ENCODE measurements at places on chromosomes 5 and 9.

DNA sequence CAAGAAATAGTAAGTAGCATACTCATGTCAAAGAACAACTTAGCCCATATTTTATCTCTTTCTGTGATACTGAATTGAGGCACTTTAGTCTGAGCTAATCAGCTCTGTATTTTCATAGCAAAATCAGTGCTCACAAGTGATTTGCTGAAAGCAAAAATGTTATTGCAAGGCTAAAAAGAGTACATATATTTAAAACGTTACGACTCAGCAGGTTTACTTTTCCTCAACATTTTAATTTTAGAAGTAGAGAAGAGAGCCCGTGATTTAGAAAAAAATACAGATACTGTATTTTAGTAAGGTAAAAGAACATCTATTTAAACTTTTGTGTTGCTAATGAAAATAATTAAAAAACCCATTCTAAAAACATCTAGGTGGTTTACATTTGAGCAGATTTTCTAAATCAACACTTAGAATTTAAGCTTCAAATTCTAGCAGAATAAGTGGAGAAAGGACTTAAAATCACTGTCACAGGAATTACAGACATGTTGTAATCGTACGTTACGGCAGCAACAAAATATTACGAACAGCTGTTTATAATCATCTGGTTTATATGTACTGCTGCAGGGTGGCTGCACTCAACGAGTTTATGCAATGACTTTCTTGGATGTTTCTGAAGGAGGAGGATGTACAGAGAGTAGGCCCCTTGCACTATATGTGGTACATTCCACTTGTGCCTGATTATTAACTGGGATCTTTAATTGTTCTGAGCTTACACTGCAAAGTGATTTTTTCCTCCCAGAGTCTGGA is 20.1 kb downstream of the SREK1 start:
- DNase-seq, result no peak

- peak; percentile 82 for DNase-seq
Observed at GRCh38 chr9:133572821-133573361, 36.3 kb downstream of the FAM163B start.

- DNase-seq, result no peak
Observed at GRCh38 chr9:13554626-13555025, 275.1 kb upstream of the MPDZ start.

DNA sequence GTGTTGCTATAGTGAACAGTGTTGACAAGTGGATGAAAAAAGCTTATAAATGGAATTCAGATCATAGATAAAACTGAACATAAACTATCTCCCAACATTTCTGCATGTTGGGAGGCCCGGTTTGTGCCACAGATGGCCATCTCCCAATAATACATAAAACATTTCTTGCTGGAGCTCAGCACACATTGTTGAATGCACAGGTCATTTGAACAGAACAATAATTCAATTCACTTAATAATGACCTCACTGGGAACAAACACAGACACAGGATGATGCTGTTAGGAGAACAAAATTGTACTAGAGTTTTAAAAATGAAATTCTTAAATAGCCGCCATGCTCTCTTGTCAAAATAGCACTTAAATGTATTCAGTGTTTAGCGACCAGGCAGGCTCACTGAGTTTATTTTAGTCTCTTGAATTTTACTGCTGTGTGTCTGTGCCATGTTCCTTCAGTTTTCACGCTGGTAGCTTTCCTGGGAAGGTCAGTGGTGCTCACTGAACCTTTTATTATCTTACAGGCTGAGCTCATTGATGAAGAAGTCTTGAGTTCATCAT is 85.0 kb upstream of the SSBP2 start:
- DNase-seq, result no peak

DNA sequence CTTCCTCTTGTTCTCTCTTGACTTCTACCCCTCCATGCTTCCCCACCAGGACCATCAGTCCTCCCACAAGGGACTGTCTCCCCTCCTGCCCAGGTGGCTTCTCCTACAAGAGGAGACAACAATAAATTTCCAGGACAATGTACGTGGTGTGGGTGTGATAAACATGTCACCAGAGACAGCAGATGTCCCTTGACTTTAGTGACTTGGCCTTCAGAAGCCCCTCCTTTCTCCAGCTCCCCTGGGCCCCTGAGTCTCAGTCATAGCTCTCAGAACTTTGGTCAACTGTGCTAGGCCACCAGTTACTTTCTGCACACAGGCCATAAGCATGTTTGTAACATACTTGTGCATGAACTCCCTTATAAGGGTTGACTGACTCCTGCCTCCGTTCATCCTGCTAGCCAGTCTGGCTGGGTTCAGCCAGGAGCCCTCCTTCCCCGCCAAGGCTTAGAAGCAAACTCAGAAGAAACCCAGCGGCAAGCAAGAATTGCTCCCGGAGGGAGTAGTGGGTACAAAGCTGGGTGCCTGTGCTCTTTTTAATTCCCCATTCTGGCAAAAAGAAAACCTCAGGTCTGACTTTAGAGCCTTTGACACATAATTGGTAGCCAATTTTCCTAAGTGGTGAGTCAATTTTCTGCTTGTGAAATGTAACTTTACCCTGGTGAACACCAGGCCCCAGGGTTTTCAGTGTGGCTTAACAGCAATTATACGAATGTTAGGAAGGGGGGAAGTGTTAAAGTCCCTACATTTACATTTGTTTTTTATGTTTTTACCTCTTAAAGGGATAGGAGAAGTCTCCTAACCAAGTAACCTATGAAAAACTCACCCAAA is 49.2 kb downstream of the EBF1 start:
- no peak for DNase-seq

DNA sequence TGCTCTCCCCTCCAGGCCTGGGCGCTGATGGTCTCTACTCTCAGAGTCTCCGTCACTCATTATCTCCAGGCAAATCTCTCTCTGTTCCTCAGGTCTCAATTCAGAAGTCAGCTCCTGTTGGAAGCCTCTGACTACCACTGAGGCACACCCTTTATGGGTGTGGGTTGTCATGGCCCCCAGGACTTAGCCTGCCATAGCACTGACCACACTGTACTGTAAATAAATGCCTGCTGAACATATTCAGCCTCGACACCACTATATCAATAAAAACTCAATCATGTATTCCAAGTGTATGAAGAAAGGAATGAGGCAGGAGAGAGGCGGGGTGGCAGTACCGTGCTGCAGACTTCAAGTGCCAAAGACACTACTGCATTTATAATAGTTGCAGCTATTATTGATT is 88.9 kb downstream of the PCDH1 start:
- DNase-seq, result no peak

GRCh38 chr9:108534741-108535140 is 321.0 kb downstream of the ACTL7B start:
- no peak for DNase-seq

GRCh38 chr5:22329683-22330082 is 523.5 kb downstream of the CDH12 start:
- no peak for DNase-seq

DNA sequence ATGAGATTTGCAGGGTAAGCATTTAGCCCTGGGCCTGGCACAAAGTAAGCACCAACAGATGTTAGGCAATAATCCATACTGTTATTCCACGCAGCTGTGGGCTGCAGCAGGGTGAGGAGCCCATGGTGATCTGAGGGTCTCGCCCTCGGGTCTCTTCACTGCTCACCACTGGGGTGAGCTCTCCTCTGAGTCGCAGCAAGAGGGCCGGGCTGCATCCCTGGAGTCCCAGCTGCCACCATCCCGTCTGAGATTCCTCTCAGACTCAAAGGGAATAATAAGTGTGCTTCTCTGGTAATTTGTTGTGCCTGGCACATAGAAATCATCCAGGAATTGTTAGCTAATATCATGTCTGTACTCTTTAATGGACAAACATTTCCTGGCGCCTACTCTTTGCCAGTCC is 6.9 kb downstream of the NKX2-5 start:
- DNase-seq, result no peak

GRCh38 chr9:126235336-126236243 is 91.0 kb upstream of the MVB12B start:
- no peak for DNase-seq

DNA sequence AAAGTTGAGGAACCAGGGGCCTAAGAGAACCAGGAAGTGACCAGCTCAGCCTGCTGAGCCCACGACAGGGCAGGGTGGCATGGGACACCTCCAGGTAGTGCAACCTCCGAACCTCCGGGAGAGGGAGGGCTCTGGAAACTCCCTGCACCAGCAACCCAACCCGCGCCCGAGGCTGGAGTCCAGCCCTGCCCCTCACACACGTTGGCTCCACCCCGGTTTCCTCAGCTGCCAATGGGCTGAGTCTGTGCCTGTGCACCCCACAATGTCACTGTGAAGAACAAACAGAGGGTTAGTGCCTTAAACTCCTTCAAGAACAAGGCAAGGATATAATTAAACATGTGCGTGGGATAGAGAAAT is 17.0 kb upstream of the UNC5A start:
- DNase-seq, result peak; percentile 48

GRCh38 chr5:4684946-4685345 is 455.2 kb upstream of the ADAMTS16 start:
- DNase-seq, result no peak

DNA sequence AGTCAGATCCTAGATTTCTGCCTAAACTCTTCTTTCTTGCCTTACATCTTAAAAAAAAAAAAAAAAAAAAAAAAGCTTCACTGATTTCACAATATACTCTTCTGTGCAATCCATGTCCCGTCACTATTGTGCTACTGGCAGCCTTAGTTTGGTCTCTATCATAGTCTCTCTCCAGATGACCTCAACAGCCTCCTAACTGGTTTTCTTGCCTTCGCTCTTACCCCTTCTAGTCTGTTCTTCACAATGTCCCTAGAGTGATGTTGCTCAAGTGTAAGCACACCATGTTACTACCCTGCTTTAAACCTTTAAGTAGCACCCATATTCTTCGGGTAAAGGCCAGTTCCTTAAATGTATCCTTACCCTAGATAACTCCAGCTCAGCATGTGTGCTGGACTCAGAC is 25.8 kb downstream of the CD180 start:
- DNase-seq, result no peak
